ENCODE measurements at places on chromosomes 6 and 20. TPM values are rescaled to one million over a fixed set of nuclear protein-coding genes. Genes with fewer than 3 reads are reported as not detected.

GRCh38 chr6:112179631-112180030 is 74.7 kb downstream of the LAMA4 start:
- DNase-seq = peak; percentile 58

DNA sequence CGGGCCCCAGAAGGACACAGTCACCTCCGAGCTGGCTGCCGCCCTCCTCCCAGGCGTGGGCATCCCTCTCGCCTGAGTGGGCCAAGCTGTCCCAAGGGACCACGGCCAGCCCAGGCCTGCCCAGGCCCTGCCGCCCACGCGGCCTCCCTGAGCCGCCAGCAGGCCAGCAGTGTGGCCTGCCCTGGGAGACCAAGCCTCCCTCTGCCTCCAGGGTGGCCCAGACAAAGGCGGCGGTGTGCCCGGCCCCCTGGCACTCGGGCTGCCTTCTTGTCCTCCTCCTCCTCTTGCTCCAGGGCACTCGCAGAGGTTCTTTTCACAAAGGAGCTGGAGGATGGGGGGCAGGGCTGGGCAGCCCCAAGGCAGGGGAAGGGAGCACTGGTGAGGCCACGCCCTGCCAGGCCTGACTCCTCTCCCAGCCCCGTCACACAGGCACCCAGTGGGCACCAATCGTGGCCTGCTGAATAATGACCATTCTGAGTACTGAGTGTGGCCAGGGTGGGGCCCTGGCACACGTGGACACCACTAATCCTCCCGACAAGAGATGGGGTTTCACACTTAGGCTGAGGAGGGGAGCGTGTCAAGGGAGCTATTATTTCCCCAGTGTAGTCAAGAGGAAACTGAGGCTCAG is 25.3 kb downstream of the NOL4L start:
- DNase-seq = peak; percentile 89

DNA sequence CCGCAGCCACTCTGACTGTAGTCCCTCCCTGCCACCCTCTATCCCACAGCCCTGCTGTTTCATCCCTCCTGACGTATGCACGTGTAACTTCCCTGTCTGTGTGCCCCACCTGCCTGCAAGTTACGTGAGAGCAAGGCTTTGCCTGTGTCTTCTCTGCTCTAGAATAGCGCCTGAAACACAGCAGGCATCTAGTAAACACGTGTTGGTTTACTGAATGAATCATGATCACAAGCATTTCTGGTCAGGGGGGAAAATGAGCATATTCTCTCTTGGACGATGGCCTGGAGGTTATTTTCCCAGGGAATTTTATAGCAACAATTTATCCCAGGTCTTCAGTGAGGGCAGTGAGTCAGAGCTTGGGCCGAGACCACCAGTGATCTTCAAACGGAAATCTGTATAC is 38.3 kb downstream of the PSMG4 start:
- DNase-seq = peak; percentile 75

DNA sequence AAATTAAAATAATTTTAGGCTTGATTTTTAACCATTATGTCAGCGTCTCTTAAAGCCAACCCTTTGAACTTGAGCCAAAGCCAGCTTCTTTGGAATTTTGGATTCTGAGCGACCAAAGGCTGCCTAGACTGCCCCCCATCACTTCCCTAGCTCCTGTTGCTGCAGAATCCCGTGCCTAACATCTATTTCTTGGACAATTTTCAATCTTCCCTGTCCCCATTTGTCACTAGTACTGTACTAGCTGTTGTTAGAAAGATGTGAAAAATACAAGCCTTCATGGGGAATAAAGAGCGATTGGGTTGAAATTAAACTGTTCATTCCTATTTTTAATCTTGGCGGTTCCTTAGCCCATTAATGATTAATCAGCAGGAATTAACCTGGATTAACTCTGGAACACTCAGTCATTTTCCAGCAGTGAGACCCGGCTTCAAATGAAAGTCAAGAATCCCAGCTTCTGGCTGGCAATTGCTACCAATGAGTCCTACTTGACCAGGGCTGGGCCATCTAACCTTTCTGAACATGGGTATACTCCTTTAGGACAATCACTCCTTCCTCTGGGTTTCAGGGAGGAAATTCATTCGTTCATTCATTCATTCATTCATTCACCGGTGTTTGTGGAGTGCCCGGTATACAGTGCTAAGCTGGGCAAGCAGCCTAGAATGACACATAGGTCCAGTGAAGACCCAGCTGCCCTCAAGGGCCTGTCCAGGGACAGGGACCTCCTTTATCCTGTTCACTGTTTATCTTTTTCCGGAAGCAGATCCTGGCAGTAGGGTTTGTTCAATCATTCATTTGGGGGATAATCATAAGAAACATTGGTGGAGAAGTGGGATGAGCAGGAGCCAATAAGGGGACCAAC is 1.4 kb upstream of the RRBP1 start:
- DNase-seq = no peak

DNA sequence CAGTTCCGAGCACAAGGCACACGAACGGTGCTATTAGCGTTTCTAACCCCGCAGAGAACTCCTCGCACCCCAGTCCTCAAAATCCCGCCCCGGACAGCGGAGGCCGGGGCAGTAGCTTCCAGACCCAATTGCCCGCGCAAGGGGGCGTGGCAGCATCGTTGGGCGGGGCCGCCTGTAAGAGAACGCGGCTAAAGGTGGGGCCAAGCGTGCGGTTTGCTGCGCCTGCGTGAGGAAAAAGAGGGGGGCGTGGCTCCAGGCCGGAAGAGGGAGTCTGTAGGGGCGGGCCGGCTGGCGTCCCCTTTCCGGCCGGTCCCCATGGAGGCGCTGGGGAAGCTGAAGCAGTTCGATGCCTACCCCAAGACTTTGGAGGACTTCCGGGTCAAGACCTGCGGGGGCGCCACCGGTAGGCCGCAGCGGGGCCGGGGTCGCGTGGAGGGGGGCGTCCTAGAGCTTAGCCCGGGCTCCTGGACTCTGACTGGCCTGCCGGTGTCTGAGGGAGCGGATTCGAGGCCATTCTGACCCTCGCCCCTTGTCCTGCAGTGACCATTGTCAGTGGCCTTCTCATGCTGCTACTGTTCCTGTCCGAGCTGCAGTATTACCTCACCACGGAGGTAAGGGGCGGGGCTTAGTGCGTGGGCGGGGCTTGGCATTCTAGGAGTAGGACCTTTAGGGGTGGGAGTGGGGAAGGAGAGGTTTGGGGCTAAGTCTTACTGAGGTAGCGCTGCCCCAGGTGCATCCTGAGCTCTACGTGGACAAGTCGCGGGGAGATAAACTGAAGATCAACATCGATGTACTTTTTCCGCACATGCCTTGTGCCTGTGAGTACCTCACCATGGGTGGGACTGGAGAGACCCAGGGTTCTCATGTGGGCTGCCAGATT is at the start of gene ERGIC3:
Gene ERGIC3 (plus strand): TSS at position 296 of the 880 bp plus-strand sequence. CDS start 20 bp downstream, at position 316.
- DNase-seq = peak; percentile 98

DNA sequence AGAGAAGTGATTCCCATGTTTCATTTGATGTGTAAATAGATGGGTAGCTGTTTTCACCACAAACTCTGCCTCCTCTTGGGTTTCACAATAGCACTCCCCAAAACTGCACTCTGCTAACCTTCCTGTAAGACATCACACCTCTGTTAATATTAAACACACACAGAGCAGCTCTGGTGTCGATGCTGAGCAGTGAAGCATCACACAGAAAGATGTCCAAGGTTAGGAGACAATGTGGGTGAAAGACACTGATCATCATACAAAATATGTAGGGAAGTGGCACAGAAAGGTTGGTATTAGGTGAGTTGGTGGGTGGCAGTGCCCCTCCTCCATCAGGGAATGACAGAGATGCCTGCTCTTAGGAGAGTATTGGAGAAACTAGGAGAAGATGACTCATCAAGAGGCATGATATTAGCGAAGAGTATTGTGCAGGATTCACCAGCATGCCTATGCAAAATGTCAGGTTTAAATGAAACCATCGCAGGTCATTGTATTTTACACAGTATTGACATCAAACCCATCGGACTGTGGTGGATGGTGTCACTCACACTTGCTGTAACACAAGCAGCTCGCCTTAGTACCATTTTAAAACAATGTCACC is 199.7 kb downstream of the TBXT start:
- no peak for DNase-seq

GRCh38 chr6:136600818-136601217 is 50.6 kb upstream of the MAP7 start:
- no peak for DNase-seq

GRCh38 chr6:87660226-87660911 is 41.7 kb downstream of the AKIRIN2 start:
- DNase-seq = no peak

Gene MYB
- total RNA-seq = 0.16 TPM

Gene VNN1
- total RNA-seq = not detected

Gene AGER
- not detected for total RNA-seq
